ENCODE measurements at places on chromosomes 3 and 15. TPM values are rescaled to one million over a fixed set of nuclear protein-coding genes. Genes with fewer than 3 reads are reported as not detected.

- DNase-seq, result peak; percentile 58
Observed at GRCh38 chr15:63469190-63469589, 35.2 kb upstream of the USP3 start.

DNA sequence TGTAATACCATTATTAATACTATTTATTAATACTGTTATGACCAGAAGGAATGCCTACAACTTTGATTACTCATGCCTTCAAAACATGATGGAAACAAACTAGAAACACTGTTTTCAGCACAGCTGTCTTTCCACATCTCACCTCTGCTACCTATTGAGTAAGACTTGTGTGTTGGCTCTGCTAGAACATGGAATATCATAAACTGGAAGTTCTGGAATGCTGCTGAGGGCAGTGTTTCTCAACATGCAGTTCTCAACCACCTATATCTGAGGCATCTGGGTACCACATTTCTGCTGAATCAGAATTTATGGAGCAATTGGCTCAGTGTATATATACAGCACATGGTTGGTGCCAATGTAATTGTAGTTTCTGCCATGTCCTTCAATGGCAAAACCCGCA lies 392.1 kb downstream of the TUSC7 start:
- DNase-seq, result no peak

- DNase-seq, result no peak
Observed at GRCh38 chr3:101095693-101096430, 102.6 kb upstream of the ABI3BP start.

DNA sequence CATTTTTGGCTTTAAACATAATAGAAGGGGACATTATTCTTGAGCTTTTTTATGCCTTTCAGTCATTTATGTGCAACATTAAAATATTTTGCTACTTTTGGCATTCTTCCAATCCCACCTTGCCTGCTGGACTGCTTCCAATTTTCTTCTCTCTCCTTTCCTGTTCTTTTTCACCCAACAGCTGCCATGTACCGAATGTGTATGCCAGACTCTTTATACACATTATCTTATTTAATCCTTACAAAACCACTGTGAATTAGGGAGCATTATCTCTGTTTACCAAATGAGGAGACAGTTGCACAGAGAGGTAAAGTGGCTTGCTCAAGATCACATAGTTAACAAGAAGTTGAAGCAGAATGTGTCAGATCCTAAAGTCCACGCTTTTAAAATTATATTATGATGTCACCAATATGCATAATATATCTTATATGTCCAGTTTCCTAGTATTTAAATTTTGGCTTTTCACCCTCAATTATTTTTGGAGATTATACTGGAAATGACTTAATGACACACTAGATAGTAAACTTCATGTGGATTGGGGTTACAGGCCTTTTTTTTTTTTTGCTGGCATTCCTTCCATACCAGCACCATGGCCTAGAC lies 231.5 kb downstream of the THRB start:
- DNase-seq, result no peak

C3orf52 gene
- total RNA-seq, result 3.3 TPM

CRYBG3 gene
- total RNA-seq, result 4.9 TPM

C3orf22 gene
- total RNA-seq, result not detected

PLSCR4 gene
- not detected for total RNA-seq

PLA2G4F gene
- not detected for total RNA-seq
